ENCODE measurements at places on chromosomes 3 and 15.

- DNase-seq, result no peak
These were observed 42.0 kb downstream of the ADAMTSL3 start for GRCh38 chr15:83695901-83696425.

- DNase-seq, result no peak
These were observed 149.3 kb downstream of the CACNA1D start for GRCh38 chr3:53643757-53644156.

DNA sequence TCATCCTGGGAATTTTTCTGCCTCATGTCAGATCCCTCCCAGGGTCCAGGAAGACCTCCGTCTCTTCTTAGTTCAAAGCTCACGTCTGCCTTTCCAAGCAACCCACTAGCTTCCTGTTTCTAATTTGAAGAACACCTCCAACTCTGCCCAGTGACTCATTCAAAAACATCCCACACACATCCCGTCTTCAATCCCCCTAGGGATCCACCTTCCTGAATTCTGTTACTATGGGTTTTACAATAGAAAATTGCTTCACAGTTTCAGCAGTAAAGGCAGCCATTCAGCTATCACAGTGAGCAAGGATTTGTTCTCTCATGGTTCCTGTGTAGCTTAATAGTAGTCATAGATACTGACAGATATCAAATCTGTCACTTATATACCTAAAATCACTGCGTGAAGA is 308.3 kb upstream of the CCDC54 start:
- no peak for DNase-seq

DNA sequence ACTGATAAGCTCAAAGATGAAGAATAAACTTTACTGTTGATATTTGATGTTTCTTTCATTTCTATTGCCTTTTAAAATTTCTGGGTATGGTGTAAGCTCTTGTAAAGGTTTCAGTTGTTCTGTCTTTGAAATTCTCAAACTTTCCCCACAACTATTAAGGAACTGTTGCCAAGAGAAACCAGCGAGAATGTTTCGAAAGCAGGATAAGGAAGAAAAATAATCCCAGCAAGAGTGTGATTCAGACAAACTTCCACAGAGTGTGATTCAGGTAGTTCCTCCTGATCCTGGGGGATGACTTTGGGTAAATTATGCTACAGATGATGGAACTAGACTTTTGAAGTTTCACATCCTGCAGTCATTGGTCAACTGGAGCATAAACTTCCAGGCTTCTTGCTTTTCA is 632.0 kb downstream of the NSUN3 start:
- no peak for DNase-seq

DNA sequence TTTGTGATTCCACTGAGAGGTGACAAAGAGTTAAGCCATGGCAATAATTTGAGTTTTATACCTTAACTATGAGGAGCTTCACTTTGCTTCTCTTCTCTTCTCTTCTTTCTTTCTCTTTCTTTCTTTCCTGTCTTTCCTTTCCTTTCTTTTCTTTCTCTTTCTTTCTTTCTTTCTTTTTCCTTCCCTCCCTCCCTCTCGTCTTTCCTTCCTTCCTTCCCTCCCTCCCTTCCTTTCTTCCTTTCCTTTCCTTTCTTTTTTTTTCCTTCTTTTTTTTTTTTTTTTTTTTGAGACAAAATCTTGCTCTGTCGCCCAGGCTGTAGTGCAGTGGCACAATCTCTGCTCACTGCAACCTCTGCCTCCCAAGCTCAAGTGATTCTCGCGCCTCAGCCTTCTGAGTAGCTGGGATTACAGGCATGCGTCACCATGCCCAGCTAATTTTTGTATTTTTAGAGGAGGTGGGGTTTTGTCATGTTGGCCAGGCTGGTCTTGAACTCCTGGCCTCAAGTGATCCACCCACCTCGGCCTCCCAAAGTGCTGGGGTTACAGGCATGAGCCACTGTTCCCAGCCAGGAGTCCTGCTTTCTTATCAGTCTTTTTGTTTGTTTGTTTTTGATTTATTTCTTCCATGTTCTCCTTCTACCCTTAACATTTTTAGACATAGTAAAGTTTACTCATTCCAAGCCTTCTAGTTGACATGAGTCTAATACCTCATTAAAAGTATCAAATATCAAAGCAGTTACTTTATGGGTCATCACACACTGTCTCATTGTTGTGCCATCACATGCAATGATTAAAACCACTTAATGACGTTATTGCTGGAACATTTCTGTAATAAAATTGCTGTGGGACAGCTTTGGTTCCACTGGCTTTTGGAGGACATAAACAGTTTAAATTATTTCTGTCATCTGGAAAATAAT is 29.9 kb downstream of the SLC49A4 start:
- no peak for DNase-seq

Data from NCI-H2107 (cell line).